ENCODE measurements at places on chromosomes 7 and 10. TPM values are rescaled to one million over a fixed set of nuclear protein-coding genes. Genes with fewer than 3 reads are reported as not detected.

- H3K4me3 ChIP-seq: no peak overlapping the region
- H3K36me3 ChIP-seq: no peaks in the 10 kb centered on the region
- no peak for DNase-seq
- H3K4me1 ChIP-seq: no peaks in the 10 kb centered on the region
- no peak overlapping the region for H3K27ac ChIP-seq
Observed at GRCh38 chr10:1202343-1202742, 146.2 kb downstream of the WDR37 start.

DNA sequence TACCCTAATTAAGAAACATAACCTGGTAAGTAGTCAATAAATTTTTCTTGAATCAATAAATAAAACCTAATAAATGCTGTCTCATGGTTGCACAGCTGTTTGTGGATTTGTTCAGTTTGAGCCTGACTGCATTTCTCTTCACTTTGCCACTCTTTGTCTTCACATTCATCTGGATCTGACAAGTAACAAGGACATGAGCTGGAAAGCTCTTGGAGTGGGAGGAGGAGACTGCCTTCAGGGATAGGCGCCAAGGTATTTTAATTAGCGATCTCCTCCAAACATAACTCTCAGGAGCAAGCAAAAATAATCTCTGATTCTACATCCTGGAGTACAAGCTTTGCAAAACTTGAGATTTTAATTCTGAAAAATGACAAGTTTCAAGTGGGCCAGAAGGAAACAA lies 251.0 kb downstream of the BMPER start:
- DNase-seq: no peak
- no peaks in the 10 kb centered on the region for H3K36me3 ChIP-seq
- H3K4me1 ChIP-seq: no peaks in the 10 kb centered on the region
- H3K27ac ChIP-seq: no peak overlapping the region
- H3K27me3 ChIP-seq: no peaks in the 10 kb centered on the region

DNA sequence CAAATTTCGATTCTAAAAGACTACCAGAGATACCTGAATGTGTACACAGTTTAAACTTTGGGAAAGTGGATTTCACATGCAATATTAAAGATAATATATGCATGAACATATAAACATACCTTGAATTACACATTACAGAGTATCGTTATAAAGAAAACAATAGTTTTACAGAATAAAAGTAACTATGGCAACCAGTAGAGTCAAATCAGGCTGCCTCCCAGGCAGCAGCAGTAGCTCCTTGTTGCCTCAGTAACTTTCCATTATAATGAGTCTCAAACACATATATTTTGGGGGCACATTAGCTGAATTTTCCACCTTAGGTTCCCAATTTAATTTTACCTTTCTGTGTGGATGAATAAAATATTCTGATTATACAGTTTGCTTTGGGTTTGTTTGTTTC lies 164.4 kb upstream of the FEZF1 start:
- no peaks in the 10 kb centered on the region for H3K27me3 ChIP-seq
- H3K4me3 ChIP-seq: no peak overlapping the region
- DNase-seq: no peak

GRCh38 chr10:102114861-102115618 lies 5.1 kb downstream of the LDB1 start:
- H3K27ac ChIP-seq: peak overlapping the region; percentile 87
- peak overlapping the region; percentile 73 for H3K4me3 ChIP-seq
- no peaks in the 10 kb centered on the region for H3K27me3 ChIP-seq
- peaks cover 70% of the 10 kb centered on the region for H3K4me1 ChIP-seq
- peaks cover 19% of the 10 kb centered on the region for H3K36me3 ChIP-seq

PRLHR gene
- not detected for total RNA-seq

SPRN gene
- total RNA-seq: not detected
